ENCODE measurements at places on chromosomes 6 and 20.
A peak's percentile ranks its signal among the peaks of the same experiment; 100 is the strongest.

DNA sequence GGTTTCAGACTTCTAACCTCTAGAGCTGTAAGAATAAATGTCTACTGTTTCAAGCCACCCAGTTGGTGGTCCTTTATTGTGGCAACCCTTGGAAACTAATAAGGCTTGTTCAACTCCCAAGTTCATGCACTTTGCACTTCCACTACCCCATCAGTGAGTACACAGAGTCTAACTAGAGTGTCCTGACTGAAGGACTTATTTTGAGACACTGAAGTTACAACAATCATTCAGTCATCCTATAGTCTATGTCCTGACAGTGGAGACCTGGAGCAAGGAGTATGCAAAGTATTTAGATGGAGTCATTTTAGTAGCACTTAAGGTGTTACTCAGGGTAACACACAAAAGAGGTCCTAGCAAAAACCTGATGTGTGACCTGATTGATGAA is 62.6 kb downstream of the VGLL2 start:
- no peak for DNase-seq

DNA sequence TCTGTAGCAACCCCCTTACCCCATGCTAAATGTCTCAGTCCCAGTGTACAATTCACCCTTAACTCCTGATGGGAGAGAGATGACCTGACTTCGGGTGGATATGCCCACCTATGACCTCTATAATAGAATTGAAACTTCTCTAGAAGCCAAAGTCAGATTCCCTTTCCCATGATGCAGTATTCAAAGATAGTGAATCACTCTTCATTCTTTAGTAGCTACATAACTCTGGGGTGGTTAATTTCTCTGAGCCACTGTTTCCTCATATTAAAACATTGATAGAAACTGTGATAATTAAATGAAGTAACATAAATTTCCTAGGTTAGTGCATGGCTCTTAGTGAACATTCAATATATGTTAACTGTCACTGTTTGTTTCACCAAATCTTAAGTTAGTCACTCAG is 500.4 kb downstream of the COL12A1 start:
- no peak for DNase-seq

GRCh38 chr20:23048283-23049200 is 930 bp downstream of the THBD start:
- DNase-seq: peak; percentile 84

DNA sequence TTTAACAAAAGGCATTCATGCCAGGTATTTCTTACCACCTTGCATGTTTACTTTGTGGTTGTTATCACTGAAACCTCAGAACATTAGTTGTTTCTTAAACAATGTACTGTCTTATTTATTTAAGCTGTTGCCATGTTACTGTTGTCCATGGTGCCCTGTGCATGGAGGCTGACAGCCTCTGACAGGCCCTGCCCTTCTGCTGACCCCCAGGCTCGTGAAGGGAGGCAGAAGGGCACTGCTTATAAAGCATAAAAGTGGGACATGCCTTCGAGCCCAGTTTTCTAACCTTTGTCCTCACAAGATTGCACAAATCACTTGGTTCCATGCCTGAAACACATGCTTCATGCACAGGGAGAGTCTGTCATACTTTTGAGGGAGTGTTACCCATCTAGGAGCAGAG is 46.7 kb upstream of the CLIC5 start:
- DNase-seq: no peak

- no peak for DNase-seq
Observed at GRCh38 chr6:10409233-10409721, 5.6 kb downstream of the TFAP2A start.

GRCh38 chr20:63025534-63026331 is 19.0 kb upstream of the BHLHE23 start:
- peak; percentile 41 for DNase-seq

DNA sequence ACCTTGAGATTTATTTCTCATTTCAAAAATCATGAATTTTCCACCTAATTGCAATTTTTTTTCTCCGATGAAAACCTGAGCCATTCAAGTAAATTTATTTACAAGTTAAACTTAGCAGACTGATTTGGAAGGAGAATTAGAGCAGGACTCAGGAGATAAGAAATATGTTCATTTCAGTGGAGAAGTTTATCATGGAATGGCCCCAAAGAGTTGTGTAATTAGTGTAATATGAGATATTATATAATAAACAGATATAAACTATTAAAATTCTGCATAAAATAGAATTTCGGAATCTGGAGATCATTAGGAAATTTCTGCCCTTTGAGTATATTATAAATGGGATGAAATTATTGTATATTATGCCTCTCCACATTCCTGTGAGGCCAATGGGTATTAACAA is 596.8 kb downstream of the QKI start:
- DNase-seq: no peak

- DNase-seq: no peak
Observed at GRCh38 chr6:18485660-18486435, 98.7 kb downstream of the RNF144B start.
